HuH-7.5 (cell line): ENCODE measurements at places on chromosomes 3 and 15.
A peak's percentile ranks its signal among the peaks of the same experiment; 100 is the strongest.

DNA sequence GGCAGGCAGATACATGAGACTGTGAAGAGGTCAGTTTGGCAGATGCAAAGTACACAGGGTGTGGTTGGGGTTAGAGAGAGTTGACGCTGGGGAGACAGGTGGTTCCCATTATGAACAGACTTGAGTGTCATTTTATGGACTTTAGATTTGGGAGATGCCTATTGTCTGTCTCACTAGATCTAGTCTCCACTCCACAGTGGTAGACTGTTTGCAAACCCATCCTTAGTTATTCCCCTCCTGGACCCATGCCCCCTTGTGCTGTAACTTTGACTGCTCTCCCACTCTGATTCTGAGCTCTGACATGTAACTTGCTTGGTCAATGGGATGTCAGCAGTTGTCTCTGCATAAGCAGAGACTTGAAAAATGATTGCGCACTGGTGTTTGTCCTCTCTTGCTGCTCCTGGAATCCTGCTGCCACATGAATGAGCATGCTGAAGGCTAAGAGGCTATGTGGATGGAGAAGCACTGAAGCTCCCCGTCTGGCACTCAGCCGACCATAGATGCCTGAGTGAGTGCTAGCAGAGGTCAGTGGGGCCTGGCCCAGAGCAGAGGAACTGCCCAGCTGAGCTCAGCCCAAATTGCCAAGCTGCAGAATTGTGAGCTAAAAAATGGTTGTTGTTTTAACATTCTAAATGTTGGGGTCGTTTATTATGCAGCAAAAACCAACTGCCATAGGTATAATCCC lies 88.2 kb downstream of the FAM43A start:
- DNase-seq: no peak

- no peak for DNase-seq
Measured at GRCh38 chr3:18046131-18046915, 303.9 kb upstream of the TBC1D5 start.

DNA sequence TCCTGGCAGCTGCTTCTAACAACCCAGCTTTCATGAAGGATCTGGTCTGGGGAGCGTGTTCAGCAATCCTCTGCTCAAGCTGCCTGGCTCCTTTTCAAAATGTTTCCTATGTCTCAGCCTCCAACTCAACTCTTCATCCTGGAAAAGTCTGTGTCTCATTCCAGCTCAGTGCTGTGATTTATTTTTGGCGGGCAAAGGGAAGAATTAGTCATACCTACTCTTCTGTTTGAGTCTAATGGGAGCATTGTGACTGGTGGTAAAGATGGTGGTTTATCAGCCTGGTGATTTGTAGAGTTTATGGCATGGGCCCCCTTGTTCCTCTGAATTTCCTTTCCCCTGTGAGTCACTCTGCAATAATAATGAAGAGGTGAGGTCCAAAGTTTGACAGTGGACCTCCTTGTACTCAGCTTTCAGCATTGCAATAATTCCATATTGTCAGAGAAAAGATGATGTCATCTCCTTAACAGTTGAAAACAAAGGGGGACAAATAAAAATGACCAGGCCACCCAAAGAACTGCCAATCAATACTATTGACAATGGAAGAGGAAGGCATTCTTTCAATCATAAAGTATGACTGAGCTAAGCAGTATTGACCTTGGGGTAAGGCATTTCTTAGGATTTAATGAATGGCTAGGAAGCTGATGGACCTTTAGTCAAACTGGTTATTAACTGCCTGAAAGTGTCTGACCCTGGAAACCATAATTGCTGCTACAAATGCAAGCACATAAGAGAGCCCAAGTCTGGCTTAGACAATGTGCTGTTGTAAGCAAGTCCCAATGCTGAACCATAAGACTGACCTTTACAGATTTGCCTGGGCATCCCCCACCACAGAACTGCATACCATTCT lies 204.7 kb upstream of the MCTP2 start:
- DNase-seq: no peak

DNA sequence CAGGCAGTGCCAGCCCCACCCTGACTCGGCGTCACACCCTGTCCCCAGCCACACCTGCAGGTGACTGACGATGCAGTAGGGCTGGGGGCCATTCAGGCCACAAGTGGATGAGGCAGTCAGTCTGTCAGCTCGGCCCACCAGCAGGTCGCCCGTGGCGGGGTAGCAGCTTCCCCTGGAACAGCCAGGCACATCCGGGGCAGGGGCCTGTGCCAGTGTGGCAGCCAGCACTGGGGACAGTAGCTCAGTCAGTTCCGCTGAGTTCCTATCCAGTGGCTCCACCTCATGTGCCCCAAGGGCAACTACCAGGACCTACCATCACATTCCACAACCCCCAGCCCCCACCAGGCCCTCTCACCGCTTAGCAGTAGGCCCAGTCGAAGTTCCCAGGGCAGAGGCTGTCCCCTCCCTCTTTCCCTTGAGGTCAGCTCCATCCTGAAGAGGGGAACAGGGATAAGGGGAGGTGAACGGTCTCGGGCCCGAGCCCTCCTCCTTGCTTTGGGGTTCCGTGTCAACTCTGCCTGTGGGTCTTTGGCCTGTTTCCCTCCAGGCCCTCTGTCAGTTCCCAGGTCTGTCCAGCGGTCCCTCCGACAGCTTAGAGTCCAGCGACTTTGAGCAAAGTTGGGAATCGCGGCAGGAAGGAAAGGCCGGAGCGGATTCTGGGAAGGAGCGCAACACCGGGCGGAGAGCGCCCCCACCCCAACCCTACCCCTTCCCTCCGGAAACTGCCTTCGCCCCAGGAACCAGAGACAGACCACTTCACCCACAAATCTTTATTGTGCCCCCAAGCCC lies at the start of gene LAMB2:
Gene LAMB2 (minus strand): TSS at position 614 of the 789 bp plus-strand sequence. CDS start 183 bp downstream, at position 431.
- DNase-seq: peak; percentile 90

DNA sequence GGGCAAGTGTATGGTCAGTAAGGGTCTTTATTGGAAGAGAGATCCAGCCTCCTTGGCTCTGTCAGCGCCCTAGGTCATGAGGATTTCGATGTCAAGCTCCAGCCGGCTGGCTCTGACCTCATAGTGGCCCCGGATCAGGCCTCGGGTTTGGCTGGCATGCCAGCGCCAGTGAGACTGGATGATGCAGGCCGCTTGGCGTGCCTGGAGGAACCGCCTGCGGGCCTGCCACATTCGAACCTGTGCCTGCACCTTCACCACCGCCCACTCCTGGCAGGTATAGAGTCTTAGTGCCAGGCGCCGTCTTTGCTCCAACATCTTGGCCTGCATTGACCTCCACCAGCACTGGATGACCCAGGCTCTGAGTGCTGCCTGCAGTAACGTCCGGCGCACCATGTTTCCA lies 483 bp downstream of the IQCF6 start:
- no peak for DNase-seq
